Transverse colon (tissue), 4 donors: ENCODE measurements at places on chromosomes 6 and 20. TPM values are rescaled to one million over a fixed set of nuclear protein-coding genes. Genes with fewer than 3 reads are reported as not detected.

DNA sequence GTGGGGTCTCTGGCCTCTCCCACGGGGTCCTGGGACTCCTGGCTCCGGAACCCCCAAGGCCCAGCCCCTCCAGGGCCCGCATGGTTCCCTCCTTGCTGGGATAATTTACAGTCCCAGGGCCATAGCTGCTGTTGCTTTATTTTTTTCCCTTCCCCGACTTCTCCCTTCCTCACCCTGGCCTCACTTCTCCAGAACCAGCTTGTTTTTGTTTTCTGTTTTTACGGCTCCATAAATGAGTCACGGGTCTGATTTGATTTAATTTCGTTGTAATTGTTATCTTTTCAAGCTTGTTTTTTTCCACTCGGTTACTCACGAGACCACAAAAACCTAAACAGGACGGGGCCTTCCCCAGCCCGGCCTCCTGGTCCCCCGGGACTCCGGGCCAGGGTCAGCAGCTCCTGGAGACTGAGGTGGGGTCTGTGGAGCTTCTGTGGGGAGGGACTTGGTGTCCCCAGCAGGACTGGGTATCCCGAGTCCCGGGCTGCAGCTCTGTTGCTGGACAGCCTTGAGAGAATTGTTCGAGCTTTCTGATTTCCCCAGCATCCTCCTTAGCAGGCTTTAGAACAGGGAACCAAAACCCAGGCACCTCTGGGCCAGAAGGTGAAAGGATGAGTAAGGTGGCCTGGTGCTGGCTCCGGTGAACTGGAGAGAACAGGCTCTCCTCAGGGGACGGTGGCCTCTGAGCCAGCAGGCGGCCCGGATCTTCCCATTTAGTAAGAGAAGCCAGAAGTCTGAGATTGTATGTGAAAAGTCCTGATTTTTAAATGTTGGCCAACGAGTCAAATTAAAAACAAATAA is 94.9 kb downstream of the CEBPB start:
- no peak for DNase-seq

DNA sequence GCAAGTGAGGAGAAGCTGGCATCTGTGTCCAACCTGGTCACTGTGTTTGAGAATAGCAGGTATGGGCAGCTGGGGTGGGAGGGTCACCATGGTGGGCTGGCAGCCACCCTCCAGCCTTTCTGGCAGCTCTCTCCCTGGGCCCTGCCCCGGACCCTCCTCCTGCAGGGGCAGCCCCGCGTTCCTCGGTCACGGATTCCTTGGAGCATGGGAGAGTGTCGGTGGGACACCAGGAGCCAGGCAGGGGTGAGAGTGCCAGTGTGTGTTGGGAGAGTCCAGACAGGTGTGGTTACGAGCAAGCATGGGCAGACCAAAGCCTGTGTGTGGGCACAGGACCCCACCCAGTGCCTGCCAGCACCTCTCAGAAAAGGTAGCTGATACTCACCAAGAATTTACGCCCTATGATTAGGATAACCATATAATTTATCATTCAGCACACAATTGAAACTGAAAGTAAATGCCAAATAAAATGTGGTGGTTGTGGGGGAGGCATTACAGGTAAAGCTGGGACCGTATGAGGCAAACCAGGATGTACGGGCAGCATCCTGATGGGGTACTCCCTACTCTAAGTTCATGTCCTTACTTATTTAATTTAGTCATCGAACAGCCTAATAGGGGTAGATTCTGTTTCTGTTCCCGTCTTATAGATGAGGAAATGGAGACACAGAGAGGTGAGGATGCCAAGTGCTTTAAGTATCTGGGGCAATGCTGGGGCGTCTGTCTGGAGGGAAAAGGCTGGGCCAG is 542 bp downstream of the FGD2 start:
- DNase-seq, result no peak

GRCh38 chr6:150063640-150064039 is 5.3 kb downstream of the ULBP3 start:
- no peak for DNase-seq

GRCh38 chr20:51156041-51156982 is 133.4 kb upstream of the KCNG1 start:
- no peak for DNase-seq

DNA sequence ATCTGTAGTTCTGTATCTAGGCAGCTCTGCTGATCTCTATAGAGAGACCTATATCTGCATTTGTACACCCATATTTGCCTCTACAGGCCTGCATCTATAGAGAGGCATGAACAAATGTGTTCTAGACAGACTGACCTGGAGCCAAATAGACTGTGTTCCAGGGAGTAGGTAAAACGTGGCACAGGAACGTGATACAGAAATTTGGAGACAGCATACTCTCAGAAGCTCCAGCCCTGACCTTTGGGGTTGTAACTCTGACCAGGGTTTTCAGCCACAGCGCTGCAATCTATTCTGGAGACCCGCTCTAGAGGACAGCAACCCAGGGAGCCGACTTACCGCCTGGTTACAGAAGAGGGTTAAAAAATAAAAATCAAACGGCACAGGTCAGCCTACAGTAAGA is 983 bp downstream of the RBBP9 start:
- no peak for DNase-seq

- no peak for DNase-seq
Observed at GRCh38 chr6:110703010-110703905, 112.0 kb downstream of the CDK19 start.

DNA sequence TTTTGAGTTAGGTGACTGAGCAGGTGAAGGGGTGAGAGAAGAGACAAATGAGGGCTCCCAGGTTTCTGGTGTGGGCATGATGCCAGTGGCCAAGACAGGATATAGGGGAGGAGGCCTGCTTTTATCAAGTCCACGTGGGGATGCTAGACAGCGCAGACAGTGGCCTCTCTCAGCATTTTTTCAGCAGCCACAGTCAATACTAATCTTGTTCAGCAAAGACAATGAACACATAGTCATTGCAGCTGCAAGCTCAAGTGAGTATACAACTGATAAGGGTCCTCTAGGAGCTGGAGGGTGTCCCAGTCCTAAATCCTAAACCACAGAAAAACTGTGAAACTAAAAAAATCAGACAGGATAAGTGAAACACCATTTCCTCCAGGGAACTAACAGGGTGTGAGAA is 48.6 kb downstream of the UQCC1 start:
- no peak for DNase-seq

- no peak for DNase-seq
Observed at GRCh38 chr6:4404415-4404814, 269.0 kb upstream of the ECI2 start.

GRCh38 chr6:13788820-13789219 is 25.5 kb downstream of the MCUR1 start:
- DNase-seq, result no peak

- no peak for DNase-seq
Observed at GRCh38 chr6:72219536-72219935, 333.2 kb downstream of the RIMS1 start.

DNA sequence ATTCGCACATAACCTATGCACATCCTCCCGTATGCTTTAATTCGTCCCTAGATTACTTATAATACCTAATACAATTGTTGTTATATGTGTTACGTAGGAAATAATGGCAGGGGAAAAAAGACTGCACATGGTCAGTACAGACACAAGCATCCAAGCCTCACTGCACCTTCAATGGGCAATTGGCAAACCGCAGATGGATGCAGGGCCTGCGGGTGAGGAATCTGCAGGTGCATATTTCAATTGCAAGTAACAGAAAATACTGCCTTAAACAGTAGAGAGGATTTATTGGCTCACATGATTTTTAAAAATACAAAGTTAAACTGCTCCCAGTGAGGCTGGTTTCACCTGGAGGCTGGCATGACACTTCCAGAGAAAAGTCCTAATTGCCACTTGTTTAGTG is 142.1 kb upstream of the MLN start:
- no peak for DNase-seq

GRCh38 chr20:50190251-50191064 is at the start of gene CEBPB:
CEBPB (plus strand) TSS chr20:50190830; CDS start chr20:50191034, 204 bp downstream.
- DNase-seq, result peak; percentile 92

DNA sequence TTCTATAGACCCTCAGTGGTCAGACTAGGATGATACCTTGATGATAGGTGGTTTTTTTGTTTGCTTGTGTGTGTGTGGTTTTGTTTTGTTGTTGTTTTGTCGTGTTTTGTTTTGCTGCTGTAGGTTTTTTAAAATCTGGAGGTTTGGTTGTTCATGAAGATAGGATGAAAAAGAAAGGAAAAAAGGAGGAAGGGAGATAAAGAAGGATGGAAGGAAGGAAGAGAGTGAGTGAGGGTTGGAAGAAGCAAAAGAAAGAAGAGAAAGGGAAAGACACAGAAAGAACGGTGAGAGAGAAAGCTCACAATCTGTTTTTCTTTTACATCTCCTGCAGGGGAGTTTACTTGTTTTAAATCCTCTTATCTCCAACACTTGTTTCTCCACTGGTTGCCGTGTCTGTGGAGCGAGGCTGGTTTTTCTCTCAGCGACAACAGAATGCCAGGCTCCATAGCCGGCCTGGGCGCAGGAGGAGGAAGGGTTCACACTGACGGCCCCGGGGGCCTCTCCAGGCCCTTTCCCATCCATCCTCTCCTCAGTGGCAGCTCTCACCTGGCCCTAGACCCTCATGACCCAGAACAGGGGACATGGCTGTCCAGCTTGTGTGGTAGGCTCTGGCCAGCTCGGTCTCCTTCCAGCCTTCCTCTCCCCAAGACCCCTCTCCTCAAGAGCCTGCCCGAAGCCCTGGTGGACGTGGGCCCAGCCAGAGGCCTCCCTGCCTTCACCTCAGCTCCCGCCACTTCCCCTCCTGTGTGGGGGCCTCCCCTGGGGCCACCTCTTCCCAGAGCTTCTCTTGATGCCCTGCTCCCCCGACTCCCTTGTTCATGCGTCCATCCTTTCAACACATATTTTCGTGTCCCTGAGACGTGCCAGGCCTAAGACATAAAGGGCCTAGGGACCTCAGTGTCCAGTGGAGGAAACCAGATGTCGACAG is 168.4 kb downstream of the VEGFA start:
- DNase-seq, result no peak

- no peak for DNase-seq
Observed at GRCh38 chr6:7747901-7748504, 22.1 kb downstream of the BMP6 start.

- DNase-seq, result no peak
Observed at GRCh38 chr20:29742699-29743100, 1514.8 kb upstream of the DEFB115 start.

- peak; percentile 36 for DNase-seq
Observed at GRCh38 chr20:53829724-53830521, 236.3 kb upstream of the ZNF217 start.

GRCh38 chr20:8077137-8077466 is 55.0 kb upstream of the PLCB1 start:
- DNase-seq, result no peak

- DNase-seq, result no peak
Observed at GRCh38 chr6:51841626-51842025, 245.8 kb downstream of the PKHD1 start.

GRCh38 chr6:107069631-107070548 is 41.9 kb downstream of the MTRES1 start:
- DNase-seq, result no peak

GRCh38 chr20:57570920-57571319 is 10.0 kb downstream of the PCK1 start:
- no peak for DNase-seq

DNA sequence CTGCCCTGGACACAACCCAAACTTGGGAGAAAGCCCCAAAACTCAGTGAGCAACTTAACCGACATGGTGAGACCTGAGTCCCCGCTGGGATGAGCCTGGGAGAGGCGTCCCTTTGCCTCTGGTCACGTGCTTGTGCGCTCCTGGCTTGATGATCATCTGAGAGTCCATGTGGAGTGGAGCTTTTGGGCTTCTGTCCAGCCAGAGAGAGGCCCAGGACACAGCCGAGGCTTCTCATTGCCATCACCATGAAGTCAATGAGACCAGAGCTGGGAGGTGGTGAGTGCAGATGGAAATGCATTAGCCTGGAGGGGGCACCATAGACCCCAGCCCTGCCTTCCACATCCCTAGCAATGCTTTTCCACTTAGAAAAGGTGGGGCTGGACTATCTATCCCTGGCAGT is 250.0 kb downstream of the SLC24A3 start:
- no peak for DNase-seq

- DNase-seq, result no peak
Observed at GRCh38 chr20:16143596-16143995, 429.7 kb downstream of the KIF16B start.

GRCh38 chr6:331622-332521 is 39.6 kb downstream of the DUSP22 start:
- peak; percentile 60 for DNase-seq

GRCh38 chr20:62460678-62461077 is 15.1 kb downstream of the GATA5 start:
- DNase-seq, result no peak

DNA sequence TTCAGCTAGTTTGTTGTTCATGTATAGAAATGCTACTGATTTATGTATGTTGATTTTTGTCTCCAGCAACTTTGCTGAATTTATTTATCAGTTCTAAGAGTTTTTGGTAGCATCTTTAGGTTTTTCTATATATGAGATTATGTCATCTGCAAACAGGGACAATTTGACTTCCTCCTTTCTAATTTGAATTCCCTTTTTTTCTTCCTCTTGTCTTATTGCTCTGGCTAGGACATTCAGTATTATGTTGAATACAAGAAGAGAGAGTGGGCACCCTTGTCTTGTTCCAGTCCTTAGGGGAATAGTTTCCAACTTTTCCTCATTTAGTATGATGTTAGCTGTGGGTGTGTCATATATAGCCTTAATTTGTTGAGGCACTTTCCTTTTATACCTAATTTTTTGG is 58.2 kb downstream of the CDH26 start:
- no peak for DNase-seq

DNA sequence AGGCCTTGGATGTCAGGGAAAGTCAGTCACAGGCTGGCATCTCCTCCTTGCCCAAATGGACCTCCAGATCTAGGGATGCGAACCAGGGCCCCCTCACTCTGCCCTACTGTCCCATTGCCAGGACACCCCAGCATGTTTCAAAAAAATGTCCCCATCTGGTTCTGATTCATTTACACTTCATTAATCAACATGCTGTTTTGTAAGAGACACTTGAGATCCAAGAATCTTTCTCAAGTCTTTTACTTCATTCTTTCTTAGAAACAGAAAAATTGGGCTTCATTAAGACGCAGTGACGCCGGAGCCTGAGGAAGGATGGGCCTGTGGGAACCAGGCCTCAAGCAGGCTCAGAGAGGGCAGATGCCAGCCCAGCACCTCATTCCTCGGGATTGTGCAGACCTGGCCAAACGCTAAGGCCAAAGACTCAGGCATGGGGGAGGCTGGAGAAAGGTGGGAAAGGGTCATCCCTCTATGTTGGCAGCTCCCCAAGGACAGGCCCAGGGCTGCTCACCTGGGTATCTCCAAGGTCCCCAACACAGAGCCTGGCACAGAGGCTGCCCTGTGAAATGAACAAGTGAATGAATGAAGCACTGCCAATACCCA is 3.8 kb downstream of the RSPO4 start:
- DNase-seq, result no peak

TINAG gene
- 46.2 TPM for total RNA-seq

ALDH8A1 gene
- not detected for total RNA-seq

ABHD16B gene
- total RNA-seq, result not detected

CAP2 gene
- 10.1 TPM for total RNA-seq

MYCT1 gene
- 2.4 TPM for total RNA-seq

BPIFB1 gene
- total RNA-seq, result not detected

PBOV1 gene
- total RNA-seq, result not detected

LY6G6D gene
- not detected for total RNA-seq

SPEF1 gene
- total RNA-seq, result 0.14 TPM

DAAM2 gene
- 20.8 TPM for total RNA-seq

SEL1L2 gene
- total RNA-seq, result not detected

RSPH4A gene
- total RNA-seq, result not detected

CTCFL gene
- not detected for total RNA-seq
